Renal cortical epithelial cell (primary cell): ENCODE measurements at places on chromosomes 12 and 14.

DNA sequence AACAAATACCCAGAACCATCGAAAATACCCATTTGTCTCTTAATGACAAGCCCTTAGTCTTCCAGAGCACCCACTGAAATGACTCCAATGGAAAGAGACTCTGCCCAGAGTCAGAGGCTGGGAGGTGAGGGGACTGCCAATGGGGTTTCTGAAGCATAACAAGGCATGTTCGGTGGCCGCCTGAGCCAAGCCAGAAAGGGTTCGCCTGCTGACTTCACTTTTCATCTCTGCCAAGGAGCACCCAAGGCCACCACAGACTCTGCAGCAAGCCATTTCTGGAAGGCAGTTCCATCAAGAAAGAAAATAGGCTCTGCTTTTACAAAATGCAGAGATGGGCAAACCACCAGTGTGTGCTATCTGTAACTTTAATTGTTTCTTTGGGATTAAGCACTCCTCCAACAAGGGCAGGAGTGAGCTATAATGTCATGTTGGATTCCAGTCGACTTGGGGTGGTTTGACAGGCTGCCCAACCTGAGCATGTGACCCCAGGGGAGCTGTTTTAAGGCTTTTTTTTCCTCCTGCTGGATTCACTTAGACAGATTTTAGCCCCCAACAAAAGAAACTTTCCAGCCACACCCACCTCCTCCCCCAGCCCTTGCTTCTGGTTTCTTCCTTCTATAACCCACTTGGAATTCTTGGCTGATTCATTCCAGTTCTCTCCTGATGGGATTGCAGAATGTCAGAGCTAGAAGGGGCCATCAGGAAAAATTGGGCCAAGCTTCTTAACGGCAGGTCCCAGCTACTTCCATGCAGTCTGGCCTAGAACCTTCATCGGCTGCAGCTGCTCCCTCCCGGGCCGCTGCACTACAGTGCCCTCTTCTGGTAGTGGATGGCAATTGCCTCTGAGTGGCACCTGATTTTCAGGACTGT lies 24.1 kb downstream of the CKAP4 start:
- DNase-seq = no peak

- DNase-seq = no peak
These were observed 3.0 kb downstream of the REM2 start for GRCh38 chr14:22885975-22886374.

- no peak for DNase-seq
These were observed 110.7 kb downstream of the RFLNA start for GRCh38 chr12:124405592-124405991.

- DNase-seq = peak; percentile 55
These were observed 1.2 kb downstream of the SRGAP1 start for GRCh38 chr12:63845726-63846125.
